ENCODE measurements at places on chromosomes 1 and 21. TPM values are rescaled to one million over a fixed set of nuclear protein-coding genes. Genes with fewer than 3 reads are reported as not detected.

Gene PLA2G5
- total RNA-seq: not detected

Gene GJA9
- total RNA-seq: not detected

Gene HAO2
- total RNA-seq: not detected

Gene CHAF1B
- 18.6 TPM for total RNA-seq

Gene OR2T35
- total RNA-seq: not detected

Gene BSND
- not detected for total RNA-seq

Gene ZFP69B
- total RNA-seq: 5.9 TPM

Gene OR2T2
- total RNA-seq: not detected

Gene CFAP141
- total RNA-seq: not detected

Gene KRTAP21-2
- not detected for total RNA-seq

Gene GNG12
- not detected for total RNA-seq

Gene VANGL2
- total RNA-seq: not detected

Gene SLFNL1
- 0.20 TPM for total RNA-seq

Gene CD34
- not detected for total RNA-seq

Gene LRRN2
- total RNA-seq: 0.20 TPM

Gene S100A3
- total RNA-seq: not detected

Gene NUF2
- total RNA-seq: 39.2 TPM

Gene ANGPTL3
- not detected for total RNA-seq

Gene NGF
- total RNA-seq: not detected

Gene S100A6
- 410 TPM for total RNA-seq

Gene DIRAS3
- not detected for total RNA-seq

Gene LMO4
- total RNA-seq: 43.1 TPM

Gene METTL25B
- 35.8 TPM for total RNA-seq

Gene TRMT1L
- 24.0 TPM for total RNA-seq

Gene HYI
- total RNA-seq: 25.1 TPM

Gene HSD3B1
- total RNA-seq: not detected

Gene OR2L5
- total RNA-seq: not detected

Gene RGS4
- not detected for total RNA-seq

Gene RHD
- total RNA-seq: not detected

Gene TMEM69
- 22.4 TPM for total RNA-seq

Gene TOR1AIP2
- total RNA-seq: 50.4 TPM

Gene CRNN
- not detected for total RNA-seq

Gene TTLL10
- 1.7 TPM for total RNA-seq

Gene CELA3A
- total RNA-seq: not detected

Gene XCL2
- 8.9 TPM for total RNA-seq

Gene SLAMF1
- 126 TPM for total RNA-seq

Gene FCN3
- not detected for total RNA-seq

Gene PRAMEF20
- not detected for total RNA-seq

Gene FLG2
- total RNA-seq: not detected

Gene CACHD1
- total RNA-seq: 0.17 TPM

Gene BECN2
- not detected for total RNA-seq

Gene TNFSF4
- 2.5 TPM for total RNA-seq

Gene RIT1
- total RNA-seq: 27.5 TPM

Gene RRAGC
- 21.9 TPM for total RNA-seq

All from T-helper 1 cell treated with Interleukin-12 subunit alpha and Interleukin-12 subunit beta and Interleukin-4 antibody, amounts not matched to agents 30 ng/mL and 1 ng/mL, for 36 hours (primary cell).